ENCODE measurements at places on chromosomes 1 and 21.

DNA sequence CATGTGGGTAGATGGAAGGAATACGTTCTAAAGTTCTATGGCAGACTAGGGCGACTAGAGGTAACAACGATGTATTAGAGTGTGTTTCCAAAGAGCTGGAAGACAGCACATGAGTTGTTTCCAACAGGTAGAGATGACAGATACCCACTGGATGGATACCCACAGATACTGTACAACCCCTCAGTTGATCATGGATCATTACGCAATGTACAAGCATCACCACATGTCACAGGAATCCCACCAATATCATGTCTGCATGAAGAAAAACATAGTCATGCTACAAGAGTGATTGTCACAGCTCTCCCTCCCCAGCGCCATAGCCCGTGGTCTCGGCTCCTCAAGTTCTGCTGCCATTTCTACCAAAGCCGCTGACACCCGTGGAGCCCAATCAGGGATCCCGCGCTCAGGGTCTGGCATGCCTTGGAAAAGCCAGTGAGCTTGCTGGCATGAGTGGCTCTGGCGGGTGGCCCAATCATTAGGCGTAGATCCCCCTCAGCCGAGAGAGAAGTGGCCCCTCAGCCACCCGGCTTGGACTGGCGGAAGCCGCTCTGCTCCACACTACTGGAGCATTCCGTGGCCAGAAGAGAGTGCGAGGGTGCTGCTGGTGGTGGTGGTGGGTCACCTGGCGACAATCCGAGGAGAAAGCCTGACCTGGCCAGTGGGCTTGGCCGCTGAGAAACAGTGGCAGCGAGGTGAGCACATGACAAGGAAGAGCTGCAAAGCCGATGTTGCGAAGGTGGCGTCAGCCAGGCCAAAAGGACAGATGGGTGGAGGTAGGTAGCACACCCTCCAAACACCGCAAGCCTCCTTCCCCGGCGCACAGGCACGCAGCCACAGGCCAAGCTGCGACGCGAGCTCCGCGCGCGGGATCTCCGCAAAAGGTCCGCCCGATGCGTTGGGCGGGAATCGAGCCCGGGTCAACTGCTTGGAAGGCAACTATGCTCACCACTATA is 65.7 kb upstream of the FCGR2A start:
- no peak for DNase-seq

DNA sequence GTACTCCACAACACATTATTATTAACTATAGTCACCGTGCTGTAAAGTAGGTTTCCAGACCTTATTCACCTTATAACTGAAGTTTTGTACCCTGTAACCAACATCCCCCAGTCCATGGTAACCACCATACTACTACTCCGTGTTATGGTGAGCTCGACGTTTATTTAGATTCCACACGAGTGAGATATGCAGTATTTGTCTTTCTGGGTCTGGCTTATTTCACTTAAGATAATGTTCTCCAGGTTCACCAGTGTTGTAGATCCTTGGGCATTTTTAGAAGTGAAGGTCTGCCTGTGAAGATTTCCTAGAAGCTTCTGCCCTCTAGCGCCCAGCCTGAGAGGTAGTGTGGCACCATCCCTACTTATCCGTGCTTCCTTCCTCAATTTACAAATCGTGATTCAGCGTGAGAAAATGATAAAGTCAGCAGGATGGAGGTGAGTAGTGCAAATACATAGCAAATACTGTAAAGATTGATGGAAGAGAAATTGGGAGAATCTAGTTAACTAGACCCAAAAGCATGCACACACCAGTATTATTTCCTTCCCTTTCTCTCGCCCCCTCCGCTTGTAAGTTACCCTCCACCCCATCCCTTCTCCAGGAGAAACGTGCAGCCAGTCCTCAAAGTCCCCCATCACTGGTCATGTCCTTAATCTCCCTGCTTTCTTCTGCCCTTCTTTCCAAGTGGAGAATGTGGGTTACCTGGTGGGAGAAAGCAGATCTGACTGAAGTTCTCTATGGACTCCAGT is 36.0 kb upstream of the DISC1 start:
- no peak for DNase-seq

DNA sequence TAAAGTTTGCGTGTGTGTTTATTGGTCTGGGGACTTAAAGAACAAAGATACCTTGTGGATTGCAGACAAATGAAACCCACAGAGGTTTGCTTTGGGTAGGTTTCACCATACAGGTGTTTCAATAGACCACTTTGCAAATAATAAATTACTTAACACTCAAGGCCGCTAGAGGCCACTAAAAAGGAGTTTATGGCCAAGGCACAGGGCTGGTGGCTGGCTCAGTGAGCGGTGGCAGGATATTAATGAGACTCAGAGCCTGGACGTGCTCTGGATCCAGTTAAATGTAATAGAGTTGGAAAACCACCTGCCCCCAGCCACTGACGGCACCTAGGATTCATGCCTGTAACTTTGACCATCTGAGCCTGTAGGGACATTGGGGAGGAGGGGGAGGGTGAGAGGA is 44.5 kb downstream of the LRRC38 start:
- DNase-seq: no peak

GRCh38 chr1:201594575-201595245 is 55.8 kb downstream of the NAV1 start:
- no peak for DNase-seq

GRCh38 chr1:228180271-228180958 is 14.8 kb downstream of the IBA57 start:
- no peak for DNase-seq

GRCh38 chr1:228402641-228403025 is 4.0 kb downstream of the TRIM11 start:
- DNase-seq: no peak

DNA sequence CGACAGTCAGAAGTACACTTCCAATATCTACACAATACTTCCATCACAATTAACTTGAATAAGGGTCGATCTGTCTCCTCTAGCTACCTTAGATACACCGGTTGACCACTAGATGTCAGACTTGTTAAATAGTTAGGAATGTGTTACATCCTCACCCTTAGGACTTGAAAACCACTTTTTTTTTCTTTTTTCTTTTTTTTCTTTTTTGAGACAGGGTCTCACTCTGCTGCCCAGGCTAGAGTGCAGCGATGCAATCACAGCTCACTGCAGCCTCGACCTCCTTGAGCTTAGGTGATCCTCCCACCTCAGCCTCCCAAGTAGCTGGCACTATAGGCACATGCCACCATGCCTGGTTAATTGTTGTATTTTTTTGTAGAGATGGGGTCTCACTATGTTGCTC is 120.4 kb upstream of the GREM2 start:
- no peak for DNase-seq

DNA sequence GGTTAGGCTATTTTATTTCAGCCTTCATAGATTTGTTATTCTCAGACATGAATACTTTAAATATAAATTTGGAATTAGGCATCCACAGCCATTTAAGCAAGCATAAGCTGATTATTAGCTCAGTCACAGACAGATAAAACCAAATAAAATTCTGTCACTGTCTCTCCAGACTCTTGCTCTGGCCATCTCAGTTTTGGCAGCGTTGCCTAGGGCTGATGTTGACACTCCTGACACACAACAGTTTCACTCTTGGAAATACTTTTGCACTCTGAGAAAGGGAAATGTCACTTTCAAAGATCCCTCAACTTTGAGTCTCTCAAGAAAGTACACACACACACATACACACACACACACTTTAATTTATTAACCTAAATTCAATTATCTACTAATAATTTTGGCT is 372.7 kb downstream of the BRINP3 start:
- no peak for DNase-seq

- DNase-seq: no peak
Measured at GRCh38 chr1:66000033-66000637, 207.4 kb downstream of the PDE4B start.

GRCh38 chr1:54499097-54499359 is 49.0 kb upstream of the ACOT11 start:
- DNase-seq: no peak

GRCh38 chr1:1286313-1287261 is 6.4 kb downstream of the SCNN1D start:
- DNase-seq: no peak

DNA sequence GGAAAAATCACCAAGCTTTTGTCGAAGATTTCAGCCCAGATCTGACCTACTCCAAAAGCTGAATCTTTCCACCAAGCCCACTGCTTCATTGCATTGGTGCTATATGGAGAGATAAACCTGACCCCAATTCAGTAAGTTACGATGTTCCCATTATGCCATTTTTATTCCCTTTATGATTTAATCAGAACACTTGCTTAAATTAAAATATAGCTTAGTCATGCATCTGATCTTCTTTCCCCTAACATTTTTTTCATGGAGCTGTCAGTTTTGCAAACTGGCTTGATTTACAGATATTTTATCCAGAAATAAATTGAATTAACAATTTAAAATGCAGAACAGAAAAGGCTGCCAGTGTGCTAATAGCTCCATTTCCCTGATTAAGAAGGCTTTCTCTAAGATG is 503.5 kb upstream of the C1orf87 start:
- no peak for DNase-seq

DNA sequence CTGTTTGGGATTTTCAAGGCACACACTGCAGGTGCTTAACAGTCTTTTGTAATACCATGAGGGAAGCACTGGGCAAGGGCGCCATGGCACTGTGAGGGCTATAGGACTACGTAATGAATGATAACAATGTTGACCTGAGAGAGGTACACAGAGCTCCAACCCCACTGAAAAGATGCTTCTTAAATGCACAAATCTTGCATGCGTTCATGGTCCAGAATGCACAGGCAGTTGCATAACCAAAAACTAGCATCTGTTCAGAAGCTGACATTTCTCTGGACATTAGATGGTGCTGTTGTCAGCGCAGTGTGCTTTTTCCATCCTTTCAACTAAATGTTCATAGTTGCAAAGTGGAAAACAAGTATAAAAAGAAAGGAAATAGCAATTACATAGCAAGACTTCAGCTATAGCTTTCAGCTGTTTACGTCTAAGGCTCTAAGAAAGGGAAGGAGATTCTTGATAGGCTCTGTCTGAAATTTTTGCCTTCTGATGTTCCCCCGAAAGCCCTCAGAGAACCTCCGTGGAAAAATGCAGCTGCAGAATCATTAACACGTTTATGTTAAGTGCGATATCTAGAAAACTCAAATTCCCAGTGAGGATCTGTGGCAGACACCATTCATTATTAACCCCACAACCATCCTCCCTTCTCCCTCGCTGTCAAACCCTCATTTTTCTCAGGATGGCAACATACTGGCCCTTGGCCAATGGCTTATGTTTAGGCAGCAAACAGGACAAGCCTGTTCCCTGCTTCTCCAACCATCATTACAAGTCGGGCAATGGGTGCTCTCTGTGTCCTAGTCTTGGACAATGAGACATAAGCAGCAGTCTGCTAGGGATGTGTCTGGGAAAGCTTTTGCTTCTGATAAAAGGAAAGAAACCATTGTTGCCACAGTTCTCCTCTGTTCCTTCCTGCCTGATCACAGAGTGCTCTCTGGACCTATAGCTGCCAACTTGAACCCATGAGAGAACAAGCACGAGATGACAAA is 8.2 kb upstream of the TARBP1 start:
- DNase-seq: peak; percentile 44

Measured in CD8-positive, alpha-beta T cell (primary cell).